ENCODE measurements at places on chromosomes 12 and 14.

DNA sequence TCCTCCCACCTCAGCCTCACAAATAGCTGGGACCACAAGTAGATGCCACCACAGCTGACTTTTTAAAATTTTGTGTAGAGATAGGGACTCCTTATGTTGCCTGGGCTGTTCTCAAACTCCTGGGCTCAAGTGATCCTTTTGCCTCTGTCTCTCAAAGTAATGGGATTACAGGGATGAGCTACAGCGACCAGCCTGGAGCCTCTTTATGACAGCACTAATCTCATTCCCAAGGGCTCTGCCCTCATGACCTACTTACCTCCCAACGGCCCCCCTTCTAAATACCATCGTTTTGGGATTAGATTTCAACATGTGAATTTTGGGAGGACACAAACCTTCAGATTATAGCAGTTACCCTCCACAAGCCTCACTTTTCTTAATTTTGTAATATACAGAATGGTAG is 150.6 kb upstream of the FUT8 start:
- no peak for DNase-seq

DNA sequence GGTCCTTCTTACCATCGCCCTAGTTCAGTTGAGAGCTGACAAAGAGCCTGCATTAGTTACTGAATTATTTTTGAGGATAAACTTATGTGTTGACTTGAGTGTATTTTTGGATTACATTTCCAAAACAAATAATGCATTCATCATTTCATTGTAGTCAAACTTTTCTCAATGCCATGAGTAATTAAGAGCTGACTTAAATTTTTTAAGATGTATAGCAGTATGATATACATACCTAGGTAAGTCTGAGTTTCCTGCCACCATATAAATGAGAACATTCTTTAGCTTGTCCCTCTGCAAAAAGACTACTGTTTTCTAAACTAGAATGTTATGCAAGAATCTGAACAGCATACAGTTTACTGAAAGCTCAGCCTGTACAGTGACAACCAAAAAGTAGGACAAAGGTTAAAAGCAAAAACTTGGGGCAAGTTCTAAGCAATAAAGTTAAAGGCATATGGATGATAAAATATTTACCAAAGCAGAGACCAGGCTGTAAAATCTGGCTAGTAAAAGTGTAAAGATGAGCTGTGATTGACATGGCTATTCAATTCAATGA is 82.1 kb upstream of the FERMT2 start:
- DNase-seq: no peak

- DNase-seq: no peak
Measured at GRCh38 chr12:93379326-93379980, 1.7 kb downstream of the NUDT4 start.

- DNase-seq: peak; percentile 13
Measured at GRCh38 chr12:69779928-69780327, 41.3 kb downstream of the RAB3IP start.

DNA sequence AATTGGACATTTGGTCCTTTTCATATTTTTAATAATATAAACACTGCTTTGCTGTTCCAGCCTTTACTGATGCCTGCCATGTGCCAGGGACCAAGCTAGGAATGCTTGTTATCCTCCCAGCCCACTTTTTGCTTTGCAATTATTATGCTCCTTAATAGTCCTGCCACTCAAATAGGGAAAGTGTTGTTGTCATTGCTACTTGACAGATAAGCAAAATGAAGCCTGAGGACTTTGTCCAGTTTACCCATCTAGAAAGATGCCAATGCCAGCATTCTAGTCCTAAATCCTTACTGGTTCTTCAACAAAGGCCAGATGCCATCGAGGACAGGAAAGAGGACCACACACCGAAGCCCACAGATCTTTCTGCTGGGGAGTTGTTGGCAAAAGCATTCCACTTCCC is 246.5 kb downstream of the EMP1 start:
- DNase-seq: no peak
